Psoas muscle (tissue), 8 donors: ENCODE measurements at places on chromosomes 2 and 18. TPM values are rescaled to one million over a fixed set of nuclear protein-coding genes. Genes with fewer than 3 reads are reported as not detected.

GRCh38 chr2:206225435-206226232 is 48.8 kb upstream of the ZDBF2 start:
- DNase-seq: no peak

- no peak for DNase-seq
Measured at GRCh38 chr2:190210471-190210870, 109.2 kb downstream of the HIBCH start.

DNA sequence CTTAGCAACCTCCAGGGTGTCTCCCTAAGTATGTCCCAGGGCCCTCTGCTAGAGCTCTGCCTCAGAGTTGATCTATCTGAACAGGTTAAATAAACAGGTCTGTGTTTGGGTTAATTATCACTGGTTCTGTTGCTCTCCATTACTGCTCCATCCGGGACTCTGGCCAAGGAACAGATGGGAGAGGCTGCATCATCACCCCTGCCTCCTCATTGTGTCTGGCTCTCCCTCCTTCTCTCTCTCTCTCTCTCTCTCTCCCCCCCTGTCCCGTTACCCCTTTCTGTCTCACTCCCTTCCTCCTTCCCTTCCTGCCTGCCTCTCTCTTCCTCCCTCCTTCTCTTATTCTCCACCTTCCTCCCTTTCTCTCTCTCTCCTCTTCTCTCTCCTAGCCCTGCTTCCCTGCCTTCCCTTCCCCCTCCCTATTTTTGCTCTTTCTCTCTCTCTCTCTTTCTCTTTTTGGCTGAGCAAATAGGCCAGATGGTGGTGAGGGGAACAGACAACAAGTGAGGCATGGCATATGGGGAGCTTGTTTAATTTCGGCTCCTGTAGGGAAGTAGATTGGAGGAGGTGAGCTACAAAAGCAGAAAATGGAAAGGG is 62.1 kb downstream of the SETBP1 start:
- DNase-seq: peak; percentile 66

ADD2 gene
- total RNA-seq: 0.86 TPM
